ENCODE measurements at places on chromosomes 5 and 9.

DNA sequence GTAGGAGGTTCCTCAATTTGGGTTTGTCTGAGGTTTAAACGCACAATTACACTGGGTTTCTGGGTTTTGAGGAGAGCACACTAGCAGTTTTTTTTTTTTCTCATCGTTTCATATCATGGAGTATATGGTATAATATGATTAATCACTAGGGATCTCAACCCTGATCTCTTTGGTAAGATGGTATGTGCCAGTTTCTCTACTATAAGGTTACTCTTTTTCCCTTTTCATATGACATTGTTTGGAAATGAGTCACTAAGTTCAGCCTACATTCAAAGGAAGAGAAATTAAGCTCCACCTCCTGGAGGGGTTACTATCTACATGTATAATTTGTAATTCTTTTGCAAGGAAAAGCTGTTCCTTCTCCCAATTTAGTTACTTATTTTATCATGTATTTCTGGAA, 35.2 kb downstream of the MTRR start:
- DNase-seq = no peak

DNA sequence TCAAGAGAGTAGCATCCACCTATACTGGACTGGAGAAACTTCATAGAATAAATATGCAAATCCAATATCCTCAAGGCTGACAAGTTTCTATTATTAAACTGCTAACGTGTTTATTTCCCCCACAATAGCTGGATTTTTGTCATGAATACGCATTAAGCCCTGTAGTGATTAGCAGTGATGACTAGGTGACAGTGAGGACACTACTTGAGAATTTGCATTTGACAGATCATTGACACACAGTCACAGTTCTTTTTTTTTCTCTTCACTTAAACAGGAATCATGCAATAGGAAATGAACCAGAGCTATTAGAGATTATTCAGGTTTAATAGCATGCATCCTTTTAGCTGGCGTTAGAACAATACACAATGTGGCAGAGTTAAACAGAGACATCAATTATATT, 35.3 kb downstream of the MPDZ start:
- no peak for DNase-seq

DNA sequence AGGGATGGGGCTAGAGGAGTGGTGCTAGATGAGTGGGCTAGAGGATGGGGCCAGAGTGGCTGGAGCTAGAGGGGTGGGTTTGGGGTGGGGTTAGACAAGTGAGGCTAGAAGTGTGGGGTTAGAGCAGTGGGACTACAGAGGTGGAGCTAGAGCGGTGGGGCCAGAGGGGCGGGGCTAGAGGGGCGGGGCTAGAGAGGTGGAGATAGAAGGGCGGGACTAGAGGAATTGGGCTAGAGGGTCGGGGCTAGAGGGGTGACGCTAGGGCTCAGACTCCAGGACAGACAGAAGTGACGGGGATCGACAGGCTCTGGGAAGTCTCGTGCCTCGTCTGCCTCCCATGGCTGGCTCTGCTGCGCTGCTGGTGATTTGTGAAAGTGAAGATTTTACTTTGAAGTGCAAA, 31.0 kb upstream of the TENT4A start:
- DNase-seq = peak; percentile 71

GRCh38 chr5:57207681-57208080, 33.8 kb downstream of the GPBP1 start:
- DNase-seq = no peak

DNA sequence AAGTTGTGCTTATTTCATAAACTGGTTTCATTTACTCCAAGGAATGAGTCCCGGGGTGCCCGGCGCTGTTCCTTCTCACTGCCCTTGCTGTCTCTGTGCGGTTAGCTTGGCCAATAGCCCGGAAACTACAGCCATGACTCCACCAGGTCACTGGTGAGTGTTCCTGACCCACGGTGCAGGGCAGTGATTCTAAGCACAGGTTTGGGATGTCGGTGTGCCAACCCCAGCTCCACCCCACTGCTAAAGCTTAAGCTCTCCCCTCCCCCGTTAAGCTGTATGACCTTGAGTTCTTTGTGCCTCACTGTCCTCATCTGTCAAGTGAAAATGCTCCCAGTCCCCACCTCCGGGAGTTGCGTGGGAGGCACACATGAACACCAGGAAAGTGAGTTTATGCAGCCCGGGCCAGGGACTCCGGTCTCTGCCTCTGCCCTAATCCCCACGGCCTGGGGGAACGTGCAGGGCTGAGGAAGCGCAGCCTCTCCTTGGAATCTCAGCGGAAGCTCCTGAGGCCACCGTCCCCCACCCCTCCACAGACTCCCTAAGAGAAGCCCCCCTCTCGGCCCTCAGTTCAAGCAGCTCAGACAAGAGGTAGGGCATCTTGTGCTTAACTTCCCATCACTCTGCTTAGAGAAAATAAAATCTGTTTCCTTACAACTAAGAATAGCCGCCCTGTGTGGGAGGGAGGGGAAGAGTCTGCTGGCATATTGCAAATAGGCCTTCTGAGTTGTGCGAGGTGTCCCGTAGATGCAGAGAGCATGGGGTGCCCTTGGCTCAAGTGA, 92.0 kb upstream of the RAI14 start:
- peak; percentile 39 for DNase-seq

DNA sequence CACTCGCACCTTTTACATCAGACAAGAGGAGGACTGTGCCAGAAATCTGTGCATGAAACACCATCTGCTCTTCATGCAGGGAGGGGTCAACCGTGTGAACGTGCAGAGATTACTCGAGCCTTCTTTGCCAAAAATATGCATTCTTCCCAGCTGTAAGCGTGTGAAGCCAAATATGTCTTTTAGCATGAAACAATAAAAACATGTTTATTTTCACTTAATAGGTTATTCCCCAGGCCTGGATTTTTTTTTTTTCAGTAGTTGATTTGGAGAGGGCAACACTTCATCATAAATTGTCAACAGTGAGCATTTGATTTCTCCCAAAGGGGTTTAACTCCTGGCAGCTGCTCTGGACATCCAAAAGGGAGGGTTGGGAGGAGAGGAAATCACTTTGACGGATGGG, 23.8 kb downstream of the PLAC8L1 start:
- DNase-seq = no peak

GRCh38 chr9:124293718-124294506, 36.2 kb downstream of the NEK6 start:
- DNase-seq = no peak

DNA sequence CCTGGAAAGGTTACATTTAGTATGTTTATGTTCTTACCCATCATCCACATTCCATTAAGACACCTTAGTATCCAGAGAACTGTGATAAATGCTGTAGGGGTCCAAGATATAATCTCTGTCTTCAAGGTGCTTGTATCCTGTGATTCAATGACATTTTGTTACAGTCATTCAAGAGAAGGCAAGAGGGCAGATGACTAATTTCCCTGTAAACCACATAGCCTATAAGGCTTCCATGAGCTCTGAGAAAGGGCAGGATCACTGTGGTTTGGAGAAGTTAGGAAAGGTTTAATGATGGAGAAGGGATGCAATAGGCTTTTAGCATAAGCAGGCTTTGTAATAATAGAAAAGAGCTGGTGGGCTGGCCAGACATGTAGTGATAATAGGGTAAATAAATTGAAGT, 40.0 kb downstream of the PAPPA start:
- DNase-seq = no peak

GRCh38 chr9:12777121-12778022, 2.6 kb downstream of the LURAP1L start:
- no peak for DNase-seq

GRCh38 chr9:14063756-14064155, 250.2 kb downstream of the NFIB start:
- DNase-seq = no peak

GRCh38 chr5:1167728-1168709, 33.4 kb upstream of the SLC6A19 start:
- DNase-seq = peak; percentile 91

DNA sequence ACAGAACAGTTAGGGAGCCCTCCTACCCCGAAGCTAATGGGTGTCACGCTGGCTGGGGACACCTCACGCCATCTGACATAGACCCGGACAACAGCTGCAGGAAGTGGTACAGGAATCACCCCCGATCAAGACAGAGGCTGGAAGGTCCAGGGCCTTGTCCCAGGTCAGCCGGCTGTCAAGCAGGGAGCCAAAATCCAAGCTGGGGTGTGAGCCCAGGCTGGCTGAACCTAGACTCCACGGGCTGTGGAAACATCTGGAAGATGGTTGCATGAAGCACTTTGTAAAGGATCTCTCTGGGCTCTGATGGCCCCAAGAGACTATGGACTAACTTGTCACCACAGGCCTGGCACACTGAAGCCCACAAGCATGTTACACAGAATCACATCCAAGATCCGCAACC, 68.9 kb upstream of the STXBP1 start:
- no peak for DNase-seq

DNA sequence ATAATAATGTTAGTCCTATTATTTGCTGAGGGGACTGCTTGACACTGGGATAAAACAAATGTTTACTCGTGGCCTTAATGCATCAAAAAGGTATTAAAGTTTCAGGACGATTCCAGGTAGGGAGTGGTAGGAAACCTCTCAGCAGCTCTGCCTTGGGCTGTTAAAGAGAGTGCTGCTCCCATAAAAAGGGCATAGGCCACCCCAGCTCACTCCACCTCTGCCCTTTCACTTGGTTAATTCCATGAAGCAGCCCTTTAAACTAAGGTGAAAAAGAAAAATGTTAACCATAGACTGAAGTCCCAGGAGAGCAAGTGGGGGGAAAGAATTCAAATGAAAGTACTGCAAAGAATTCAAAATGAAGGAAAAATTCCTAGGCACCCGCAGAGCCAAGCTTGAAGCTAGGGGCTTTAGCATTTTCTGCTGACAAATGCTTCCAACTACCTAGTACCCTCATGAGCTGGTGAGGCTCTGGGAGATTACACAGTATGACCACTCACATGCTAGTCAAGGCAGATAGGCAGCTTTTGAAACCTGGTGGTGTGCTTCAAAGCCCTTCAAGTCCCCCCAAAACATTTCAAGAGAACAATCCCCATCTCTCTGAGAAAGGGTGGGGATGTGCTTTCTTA, 8.5 kb downstream of the KLF9 start:
- no peak for DNase-seq

- DNase-seq = no peak
Measured at GRCh38 chr5:92922231-92922967, 658.6 kb downstream of the NR2F1-AS1 start.

- DNase-seq = no peak
Measured at GRCh38 chr9:71662082-71662481, 106.2 kb downstream of the CEMIP2 start.

GRCh38 chr5:133950821-133951612, 17.4 kb downstream of the C5orf15 start:
- no peak for DNase-seq
